CD4-positive, alpha-beta T cell treated with Interleukin-10 for 1 hour (primary cell): ENCODE measurements at places on chromosomes 5 and 9.
A peak's percentile ranks its signal among the peaks of the same experiment; 100 is the strongest.

- DNase-seq = peak; percentile 3
Measured at GRCh38 chr9:113228130-113228665, 6.9 kb downstream of the SLC31A1 start.

GRCh38 chr9:133945977-133946753 is 46.0 kb downstream of the VAV2 start:
- no peak for DNase-seq

- DNase-seq = no peak
Measured at GRCh38 chr5:57082441-57083067, 91.3 kb upstream of the GPBP1 start.

DNA sequence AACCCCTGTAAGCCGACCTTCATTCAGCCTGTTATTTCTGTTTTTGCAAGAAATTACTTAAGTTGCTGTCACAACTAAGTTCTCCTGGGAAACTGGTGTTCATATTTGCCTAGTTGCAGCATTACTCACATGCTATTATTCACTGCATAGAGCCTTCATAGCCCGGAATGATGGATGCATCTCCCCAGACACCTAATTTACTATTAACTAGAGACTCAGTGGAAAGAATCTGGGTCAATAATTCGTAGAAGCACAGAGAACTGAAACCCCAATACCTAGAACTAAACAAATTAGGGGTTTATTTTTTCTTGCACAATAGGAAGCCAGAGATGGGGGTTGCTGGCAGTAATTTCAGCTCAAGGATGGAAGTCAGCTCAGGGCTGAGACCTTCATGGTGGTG is 45.7 kb upstream of the FAM170A start:
- DNase-seq = no peak

DNA sequence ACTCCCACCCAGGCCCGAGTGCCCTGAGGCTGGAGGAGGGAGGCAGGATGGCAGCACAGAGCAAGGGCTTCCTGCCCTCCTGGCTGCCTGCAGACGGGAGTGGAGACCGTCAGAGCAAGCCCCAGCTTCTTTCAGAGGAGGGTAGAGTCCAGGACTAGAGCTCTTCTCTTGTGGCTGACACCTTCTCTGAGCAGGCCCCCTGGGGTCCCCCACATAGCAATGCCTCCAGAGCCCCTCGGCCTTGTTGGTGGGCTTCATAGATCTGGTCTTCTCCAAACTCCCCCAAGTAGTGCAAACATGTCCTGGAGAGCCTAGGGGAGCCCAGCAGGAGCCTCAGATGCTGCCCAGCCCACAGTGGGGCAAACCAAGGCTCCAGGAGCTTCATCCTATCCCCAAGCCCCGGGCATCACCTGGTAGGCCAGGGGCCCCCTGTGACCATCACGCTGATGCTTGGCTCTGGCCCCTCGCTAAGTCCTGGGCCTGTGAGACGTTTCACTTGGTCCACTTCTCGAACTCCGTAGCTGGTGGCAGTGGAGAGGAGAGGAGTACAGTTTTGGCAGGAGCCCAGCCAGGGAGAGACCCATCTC is 2.0 kb downstream of the MZB1 start:
- no peak for DNase-seq

DNA sequence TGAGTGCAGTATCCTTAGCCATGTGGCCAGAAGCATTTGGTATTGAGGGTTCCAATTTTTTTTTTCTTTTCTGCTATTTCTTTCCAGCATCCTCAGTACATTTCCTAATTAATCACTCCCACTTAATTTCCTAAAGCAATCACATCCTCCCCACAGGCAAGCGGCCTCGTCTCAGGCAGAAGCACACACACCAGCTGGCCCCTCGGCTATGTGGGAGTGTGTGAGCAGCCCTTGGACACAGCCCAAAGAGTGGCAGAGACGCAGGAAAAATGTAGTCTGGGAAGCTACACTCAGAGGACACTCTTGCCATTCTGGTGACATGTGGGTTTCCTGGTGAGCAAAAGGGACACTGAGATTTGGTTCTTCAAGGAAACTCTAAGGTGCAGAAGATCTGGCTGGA is 20.7 kb downstream of the SLIT3 start:
- DNase-seq = no peak

DNA sequence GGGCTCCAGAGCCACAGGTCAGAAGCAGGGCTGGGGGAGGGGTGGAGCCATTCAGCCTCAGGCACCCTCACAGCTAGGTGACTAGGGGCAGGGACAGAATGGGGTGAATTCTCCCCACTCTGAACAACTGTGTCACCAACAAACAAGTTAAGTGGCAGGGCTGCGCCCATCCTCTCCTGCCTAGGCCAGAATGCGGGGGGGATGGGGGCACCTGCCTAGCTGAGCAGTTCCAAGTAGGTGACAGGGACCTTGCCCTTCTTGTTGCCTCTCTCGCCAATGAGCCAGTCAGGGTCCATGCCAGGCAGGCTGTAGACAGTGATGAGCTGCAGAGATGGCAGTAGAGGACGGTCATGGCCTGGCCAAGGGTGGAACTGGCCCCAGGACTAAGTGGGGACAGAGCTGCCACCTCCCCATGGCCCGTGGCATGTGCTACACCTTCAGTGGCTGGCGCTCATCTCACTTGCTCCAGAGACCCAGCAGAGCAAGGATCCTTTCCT is 19.6 kb downstream of the SH3GLB2 start:
- DNase-seq = no peak

- peak; percentile 3 for DNase-seq
Measured at GRCh38 chr9:97632248-97632984, 752 bp downstream of the TSTD2 start.

DNA sequence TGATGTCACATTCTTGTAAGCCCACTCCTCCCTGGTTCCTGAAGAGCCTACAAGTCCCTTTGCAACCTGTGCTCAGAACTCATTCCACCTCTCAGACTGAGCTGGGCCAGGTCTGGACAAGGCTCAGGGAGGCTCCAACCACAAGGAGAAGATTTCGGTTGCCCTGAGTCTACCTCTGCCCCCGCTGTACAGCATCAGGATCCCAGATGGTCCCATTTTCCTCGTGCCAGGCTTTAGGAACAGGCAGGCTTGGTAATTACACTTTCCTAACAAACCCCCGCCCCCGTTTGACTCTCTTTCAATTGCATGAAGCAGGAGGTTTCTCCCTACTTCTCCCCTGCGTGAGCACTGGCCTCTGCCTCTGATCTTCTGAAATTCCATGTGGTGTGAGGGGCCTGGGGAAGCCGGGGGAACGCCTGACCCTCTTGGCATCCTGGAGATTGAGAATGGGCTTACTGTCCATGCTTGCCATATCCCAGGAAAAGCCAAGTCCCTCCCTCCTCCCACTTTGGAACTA is 86.9 kb upstream of the CTNNA1 start:
- no peak for DNase-seq

DNA sequence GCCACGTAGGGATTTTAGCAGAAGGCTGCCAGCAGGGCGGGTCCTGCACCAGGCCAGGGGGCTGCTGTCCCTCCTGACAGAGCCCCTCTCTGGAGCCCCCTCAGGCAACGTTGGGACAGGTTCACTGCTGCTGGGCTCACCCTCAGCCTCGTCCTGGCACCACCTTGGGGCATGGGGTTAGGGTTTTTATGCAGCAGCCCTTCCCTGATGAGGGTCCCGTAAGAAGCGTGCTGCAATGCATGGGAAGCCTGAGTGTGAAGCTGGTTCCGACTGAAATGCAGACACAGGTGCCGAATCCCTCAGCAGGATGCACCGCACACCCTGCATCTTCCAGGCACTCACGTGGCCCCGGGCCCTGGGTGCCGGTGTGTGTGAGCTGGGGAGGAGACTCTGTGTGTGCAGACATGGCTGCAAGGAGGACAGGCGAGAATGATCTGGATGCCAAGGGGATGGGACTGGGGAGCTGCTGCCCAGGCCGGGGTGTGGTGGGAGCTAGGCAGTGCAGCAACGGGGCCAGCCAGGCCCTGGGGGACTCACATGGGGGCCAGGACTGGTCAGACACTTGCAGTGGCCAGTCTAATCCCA is 27.1 kb downstream of the ZDHHC11B start:
- DNase-seq = no peak
